ENCODE measurements at places on chromosomes 5 and 9.
A peak's percentile ranks its signal among the peaks of the same experiment; 100 is the strongest.

DNA sequence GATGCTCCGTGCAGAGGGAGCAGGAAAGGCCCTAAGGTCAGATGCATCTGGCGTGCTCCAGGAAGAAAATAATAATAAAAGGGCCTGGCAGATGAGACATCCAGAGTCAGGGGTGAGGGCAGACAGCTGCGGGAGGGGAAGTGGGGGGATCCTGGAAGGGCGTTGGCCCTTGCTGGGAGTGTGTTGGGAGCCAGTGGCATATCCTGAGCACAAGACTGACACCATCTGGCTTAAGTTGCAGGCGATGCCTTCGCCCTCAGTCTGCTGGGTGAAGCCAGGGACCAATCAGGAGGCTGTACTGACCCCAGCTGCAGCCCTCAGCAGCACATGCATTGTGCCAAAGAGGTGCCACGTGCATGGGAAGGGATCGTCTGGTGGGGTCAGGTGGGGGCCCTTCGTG, 3.8 kb downstream of the OR2V2 start:
- no peak for DNase-seq

GRCh38 chr5:112951124-112951702, 25.4 kb upstream of the DCP2 start:
- no peak for DNase-seq

- DNase-seq = no peak
Observed at GRCh38 chr5:32446630-32447029, 2.1 kb upstream of the ZFR start.

DNA sequence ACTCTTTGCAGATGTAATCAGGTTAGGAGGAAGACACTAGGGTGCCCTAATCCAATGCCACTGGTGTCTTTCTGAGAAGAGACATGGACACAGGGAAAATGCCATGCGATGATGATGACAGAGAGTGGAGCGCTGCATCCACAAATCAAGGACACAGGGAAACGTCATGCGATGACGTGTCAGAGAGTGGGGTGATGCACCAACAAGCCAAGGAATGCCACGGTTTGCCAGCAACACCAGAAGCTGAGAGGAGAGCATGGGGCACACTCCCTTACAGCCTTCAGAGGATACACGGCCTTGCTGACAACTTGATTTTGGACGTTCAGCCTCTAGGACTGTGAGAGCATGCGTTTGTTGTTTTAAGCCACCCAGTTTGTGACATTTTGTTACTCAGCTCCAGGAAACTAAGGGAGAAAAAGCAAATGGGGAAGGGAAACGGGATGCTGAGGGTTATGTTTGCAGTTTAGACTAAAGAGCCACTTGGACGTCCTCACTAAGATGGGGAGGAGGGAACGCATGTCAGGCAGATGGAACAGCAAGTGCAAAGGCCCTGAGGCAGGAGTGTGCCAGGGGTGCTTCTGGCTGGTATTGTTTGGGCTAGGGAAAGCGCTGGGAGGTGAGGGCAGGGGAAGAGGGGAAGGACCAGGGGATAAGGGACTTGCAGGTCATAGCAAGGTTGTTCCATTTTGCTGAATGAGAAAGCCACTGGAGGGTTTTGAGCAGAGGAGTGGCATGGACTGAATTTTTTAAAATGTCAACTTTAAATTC, 2.5 kb upstream of the TENT4A start:
- DNase-seq = no peak

- no peak for DNase-seq
Observed at GRCh38 chr5:133272345-133272744, 220.5 kb downstream of the HSPA4 start.

- DNase-seq = no peak
Observed at GRCh38 chr9:7313389-7313788, 486.2 kb downstream of the DMAC1 start.

DNA sequence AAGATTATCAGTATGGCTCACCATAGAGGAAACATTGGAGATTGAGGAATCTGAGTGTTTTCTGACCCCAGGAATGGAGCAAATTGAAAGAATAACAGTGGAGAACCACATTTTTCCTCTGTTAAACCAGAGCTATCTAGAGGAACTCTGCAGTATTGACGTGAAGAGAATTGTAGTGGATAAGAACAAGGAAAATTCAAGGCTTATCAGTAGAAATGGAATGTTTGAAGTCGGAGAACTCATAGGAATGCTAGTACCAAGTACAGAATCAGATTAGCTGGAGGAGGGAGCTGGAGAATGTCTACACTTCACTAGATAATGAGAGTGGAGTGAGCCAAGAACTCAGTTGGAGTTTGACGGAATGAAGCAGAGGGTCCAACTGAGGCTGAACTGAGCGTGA, 50.3 kb downstream of the SNCAIP start:
- DNase-seq = no peak

DNA sequence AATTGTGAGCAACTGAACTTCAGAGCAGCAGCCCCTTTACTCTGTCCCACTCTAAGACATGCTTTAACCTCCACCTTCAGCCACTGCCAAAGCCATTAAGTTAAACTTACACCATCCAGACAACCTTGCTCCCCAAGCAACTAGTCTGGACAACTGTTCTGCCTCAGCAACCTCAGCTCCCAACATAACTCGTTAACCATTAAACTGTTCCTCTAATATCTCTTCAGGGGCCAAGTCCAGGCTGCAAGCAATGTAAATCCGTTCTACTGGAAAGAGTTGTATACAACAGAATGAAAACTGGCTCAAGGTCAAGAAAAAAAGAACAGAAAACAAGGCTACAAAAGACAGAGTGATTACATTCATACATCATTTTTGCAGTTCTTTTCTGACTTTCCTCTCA, 131.7 kb upstream of the TARS1 start:
- DNase-seq = no peak

DNA sequence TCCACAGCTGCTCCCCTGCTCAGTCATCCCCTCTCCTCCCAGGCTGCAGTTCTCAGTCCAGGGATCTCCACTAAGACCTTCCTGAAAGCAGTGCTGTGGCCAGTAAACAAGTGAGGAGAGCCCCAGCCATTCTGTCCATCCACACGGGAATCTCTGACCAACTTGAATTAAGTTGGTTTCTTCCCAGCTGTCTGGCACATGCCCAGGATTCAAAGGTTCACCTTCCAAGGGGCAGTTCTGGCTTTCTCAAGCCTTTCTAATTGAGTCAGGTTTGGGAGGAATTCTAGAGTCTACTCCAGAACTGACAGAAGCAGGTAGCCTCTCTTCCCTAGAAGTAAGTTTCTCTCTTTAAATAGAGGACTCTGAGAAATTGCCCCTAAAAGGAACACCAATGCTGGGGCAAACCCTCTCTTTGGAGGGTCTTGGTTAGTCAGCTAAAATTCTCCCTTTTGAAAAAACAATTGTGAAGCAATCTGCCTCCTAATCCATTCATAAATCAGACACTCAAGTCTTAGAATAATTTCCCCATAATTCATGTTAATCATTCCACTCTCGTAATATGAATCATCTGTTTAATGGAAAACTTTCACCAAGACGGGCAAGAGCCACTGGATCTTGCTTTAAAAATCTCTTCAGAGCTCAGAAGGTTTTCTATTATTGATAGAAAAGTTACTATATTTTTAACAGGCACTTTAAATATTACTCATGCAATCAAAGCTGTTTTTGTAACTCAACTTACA, 133.8 kb downstream of the SPOCK1 start:
- no peak for DNase-seq

- no peak for DNase-seq
Observed at GRCh38 chr9:73539881-73540390, 388.3 kb downstream of the ANXA1 start.

GRCh38 chr9:123375469-123376132, 19.6 kb downstream of the CRB2 start:
- peak; percentile 37 for DNase-seq

DNA sequence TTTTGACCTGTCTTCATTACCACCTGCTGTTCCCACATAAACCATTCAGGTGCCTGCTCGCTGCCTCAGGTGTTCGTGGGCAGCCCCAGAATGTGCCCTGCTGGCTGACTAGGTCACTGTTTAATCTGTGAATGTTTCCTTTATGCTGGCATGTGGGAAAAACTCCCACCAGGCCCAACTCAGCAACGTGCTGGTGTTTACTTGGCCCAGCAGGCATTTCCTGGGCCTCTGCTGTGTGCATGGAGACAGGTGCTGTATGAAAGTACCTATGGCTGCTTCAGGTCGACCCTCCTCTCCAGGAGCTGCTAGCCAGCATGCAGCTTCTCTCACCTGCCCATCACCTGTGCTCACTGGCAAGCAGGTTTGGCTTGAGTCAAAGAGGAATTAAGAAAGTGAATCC, 65.8 kb downstream of the RAD23B start:
- no peak for DNase-seq

DNA sequence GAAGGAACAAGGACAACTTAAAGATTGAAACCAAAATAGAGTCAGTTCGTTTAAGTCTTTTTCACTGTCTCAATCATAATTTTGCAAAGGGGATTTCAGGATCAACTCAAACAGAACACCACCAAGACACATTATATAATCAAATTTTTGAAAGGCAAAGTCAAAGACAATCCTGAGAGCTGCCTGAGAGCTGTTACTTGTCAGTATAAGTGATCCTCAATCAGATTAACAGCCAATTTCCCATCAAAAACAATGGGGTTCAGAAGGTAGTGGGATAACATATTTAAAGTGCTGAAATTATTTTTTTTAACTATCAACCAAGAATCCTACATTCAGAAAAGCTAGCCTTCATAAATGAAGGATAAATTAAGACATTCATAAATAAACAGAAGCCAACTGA, 19.3 kb upstream of the ABO start:
- DNase-seq = no peak

- DNase-seq = peak; percentile 36
Observed at GRCh38 chr5:65925044-65925600, 1.3 kb upstream of the ERBIN start.

GRCh38 chr9:127225801-127226625, 38.6 kb upstream of the GARNL3 start:
- DNase-seq = no peak

GRCh38 chr5:177471610-177472356, 1.7 kb downstream of the DBN1 start:
- DNase-seq = no peak

- peak; percentile 76 for DNase-seq
Observed at GRCh38 chr9:87725900-87726709, at the start of gene CTSL. Gene CTSL (plus strand): TSS chr9:87726119. CDS start chr9:87727604, 1,485 bp downstream.

- no peak for DNase-seq
Observed at GRCh38 chr5:6389946-6390530, 11.7 kb upstream of the MED10 start.

GRCh38 chr9:137496601-137497375, 37.7 kb upstream of the NSMF start:
- no peak for DNase-seq

GRCh38 chr5:2387250-2387633, 364.2 kb downstream of the IRX2 start:
- no peak for DNase-seq

GRCh38 chr9:123757547-123757946, 172.4 kb downstream of the DENND1A start:
- no peak for DNase-seq

DNA sequence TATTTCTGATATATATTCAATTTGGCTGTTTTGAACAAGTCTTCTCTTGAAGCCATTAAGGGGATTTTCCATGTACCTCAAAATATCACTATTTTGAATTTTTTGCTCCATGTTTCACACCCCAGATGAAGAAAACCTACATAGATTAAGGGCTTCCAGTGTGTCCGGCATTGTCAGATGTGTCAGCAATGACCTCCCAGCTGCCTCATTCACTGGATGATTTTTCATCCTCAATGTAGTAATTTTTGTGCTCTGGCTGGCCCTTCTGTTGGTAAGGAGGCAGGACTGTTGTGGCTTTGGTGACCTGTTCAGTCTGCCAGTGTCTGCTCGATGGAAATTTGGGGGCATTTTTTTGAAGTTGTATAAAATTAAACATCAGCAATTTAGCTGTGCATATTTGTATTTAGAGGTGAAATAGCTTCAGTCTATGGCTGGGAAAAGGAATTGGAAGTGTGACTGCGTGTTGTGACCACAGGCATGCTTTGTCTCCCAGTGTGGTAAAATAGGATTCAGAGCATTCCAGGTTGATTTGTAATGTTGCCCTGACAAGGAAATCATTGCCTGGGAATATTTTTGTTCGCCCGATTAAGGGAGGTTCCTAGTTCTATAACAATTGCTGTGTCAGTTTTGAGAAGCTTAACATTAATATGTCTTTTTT, 312.4 kb downstream of the ARHGEF28 start:
- no peak for DNase-seq

GRCh38 chr5:145385276-145385675, 449.9 kb downstream of the PRELID2 start:
- DNase-seq = no peak

GRCh38 chr5:74542482-74542881, 98.0 kb downstream of the ENC1 start:
- DNase-seq = no peak

GRCh38 chr5:142069606-142070399, 38.8 kb upstream of the NDFIP1 start:
- no peak for DNase-seq

DNA sequence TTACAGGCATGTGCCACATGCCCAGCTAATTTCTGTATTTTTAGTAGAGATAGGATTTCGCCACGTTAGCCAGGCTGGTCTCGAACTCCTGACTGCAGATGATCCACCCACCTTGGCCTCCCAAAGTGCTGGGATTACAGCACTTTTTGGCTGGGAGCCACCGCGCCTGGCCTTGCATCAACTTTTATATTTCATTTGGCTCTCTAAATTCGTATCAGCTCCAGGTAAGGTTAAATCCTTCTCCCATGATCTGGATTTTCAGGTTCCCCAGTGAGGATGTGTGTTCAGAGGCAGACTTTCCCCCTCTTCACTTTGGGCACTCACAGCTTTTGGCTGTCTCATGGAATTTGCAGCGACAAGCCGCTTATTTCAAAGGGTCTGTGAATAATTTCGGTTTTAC, 16.8 kb upstream of the RNF38 start:
- no peak for DNase-seq

DNA sequence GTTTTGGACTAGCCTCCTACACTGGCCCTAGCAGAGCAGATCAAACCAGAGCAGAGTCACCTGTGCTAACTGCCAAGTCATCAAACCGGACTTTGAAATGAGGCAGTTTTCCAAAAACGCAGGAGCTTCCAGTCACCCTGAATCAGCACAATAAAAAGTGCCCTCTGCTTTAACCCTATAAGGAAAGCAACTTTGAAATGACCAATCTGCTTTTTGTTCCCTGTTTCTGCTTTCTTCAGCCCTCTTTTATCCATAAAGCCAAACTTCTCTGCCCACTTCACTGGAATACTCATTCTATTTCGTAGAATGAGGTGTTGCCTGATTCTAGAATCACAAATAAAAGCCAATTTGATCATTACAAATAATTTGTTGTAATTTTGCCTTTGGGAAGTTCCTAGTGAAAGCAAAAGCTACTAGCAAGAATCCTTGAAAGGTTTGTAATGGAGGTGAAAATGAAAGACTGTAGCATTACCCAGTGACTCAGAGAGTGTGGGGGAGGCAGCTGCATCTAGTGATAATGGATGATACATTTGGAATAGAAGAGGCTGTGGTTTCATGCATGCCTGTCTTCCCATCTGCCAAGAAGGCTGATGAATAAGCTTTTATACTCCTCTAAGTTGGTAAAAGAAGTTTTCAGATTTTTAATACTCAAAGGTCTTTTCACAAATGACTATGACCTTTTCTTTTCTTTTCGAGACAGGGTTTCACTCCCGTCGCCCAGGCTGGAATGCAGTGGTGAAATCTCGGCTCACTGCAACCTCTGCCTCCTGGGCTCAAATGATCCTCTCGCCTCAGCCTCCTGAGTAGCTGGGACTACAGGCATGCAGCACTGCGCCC, 14.9 kb downstream of the SPAAR start:
- no peak for DNase-seq

GRCh38 chr5:172891716-172892421, 57.8 kb downstream of the ERGIC1 start:
- DNase-seq = no peak

GRCh38 chr5:27814983-27815382, 776.6 kb upstream of the CDH9 start:
- DNase-seq = no peak
